MCF 10A (cell line): ENCODE measurements at places on chromosomes 16 and 17.

DNA sequence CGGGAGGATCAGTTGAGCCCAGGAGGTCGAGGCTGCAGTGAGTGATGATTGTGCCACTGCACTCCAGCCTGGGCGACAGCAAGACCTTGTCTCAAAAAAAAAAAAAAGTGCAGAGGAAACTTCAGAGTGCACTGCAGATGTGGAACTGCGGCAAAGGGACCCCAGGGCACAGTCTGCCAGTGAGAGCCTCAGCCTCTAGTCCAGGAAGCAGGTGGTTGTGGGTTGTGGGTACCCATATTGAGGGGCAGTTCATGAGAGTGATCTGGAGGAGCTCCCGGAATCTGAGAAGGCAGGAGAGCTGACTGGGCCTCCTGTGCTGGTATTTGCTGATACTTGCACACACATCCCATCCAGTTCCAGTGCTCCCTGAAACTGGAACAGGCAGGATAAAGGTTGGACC is 13.1 kb downstream of the FOXN1 start:
- DNase-seq = no peak

- DNase-seq = peak; percentile 50
These were observed 140.1 kb downstream of the CLEC16A start for GRCh38 chr16:11084484-11084875.

DNA sequence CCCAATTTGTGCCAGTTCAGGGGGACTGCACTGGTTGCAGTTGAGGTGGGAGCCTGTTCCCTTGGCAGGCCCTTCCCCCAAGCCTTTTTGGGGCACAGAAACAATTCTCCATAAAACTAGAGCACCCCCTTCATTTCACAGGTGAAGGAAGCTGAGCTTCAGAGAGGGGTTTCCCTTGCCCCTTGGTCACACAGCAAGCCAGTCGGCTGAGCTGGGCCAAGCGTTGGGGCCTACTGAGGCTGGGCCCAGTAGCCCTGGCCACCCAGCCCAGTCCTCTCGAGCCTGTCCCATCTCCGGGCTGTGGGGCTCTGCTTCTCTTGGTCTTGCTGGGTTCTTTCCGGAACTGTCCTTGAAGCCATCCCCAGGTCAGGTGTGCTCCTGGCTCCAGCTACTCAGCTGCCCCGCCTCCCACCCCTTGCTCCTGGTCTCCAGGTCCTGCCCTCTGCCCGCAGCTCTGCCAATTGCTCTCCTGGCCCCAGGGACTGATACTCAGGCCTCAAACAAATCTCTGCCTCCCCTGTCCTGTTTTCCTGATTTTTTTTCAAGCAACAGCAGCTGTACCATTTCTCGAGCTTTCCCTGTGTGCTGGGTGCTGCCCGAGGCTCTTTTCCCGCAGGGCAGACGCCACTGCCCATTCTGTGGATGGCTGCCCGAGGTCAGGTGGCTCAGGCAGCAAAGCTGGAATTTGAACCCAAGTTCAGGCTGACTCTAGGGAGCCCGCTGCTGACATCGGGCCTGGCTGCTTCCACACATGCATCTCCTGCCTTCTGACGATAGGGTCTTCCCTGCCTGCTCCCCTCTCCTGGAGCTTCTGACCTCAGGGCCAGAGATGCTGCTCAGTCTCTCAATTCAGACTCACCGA is 87.4 kb upstream of the NKD1 start:
- no peak for DNase-seq

- no peak for DNase-seq
These were observed 14.0 kb downstream of the NAGPA start for GRCh38 chr16:5019775-5020174.

- DNase-seq = peak; percentile 26
These were observed 24.2 kb downstream of the SGSH start for GRCh38 chr17:80195671-80196529.

- DNase-seq = no peak
These were observed 185.6 kb upstream of the COX10 start for GRCh38 chr17:13883659-13884058.

DNA sequence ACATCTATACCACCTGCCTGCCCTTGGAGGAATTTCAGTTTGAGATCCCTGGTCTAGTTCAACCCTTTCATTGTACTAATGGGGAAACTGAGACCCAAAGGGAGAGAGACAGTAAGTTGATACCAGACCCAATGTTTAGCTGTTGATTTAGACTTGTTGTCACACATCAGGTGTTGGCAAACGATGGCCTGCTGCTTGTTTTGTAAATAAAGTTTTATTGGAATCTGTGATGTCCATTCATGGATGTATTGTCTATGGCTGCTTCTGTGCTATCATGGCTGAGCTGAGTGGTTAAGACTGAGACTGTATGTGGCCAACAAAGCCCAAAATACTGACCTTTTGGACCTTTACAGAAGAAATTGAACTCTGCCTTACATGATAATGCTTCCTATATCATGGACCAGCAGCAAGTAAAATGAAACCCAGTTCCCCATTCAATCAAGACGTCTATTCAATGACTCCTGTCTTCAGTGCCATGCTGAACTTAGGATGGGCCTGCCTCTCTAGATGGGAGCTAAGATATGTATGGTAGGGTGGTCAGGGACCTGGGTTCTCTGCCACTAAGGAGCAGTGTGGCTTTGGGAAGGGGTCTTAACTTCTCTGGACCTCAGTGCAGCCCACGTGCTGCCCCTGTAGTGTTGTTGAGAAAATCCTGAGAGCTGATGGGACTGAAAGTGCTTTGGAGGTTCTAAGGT is 111.0 kb downstream of the IRX5 start:
- no peak for DNase-seq

DNA sequence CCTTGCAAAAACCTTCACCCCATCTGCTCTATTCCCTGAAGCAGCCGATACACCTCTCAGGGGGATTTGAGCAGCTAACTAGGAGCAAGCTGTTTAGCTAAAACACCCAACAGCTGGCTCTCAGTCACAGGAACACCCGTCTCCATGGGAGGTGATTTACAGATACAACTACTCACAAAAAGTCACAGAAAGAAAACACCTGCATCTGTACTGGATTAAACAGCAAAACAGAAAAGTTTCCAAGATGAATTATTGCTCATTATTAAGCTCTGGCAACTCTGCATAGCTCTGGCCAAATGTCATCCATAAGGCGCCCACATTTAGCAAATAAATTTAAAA is 22.3 kb downstream of the GJC1 start:
- no peak for DNase-seq

- no peak for DNase-seq
These were observed 282.3 kb upstream of the TNRC6C start for GRCh38 chr17:77676237-77676661.

GRCh38 chr16:85103114-85104079 is 8.9 kb downstream of the CIBAR2 start:
- no peak for DNase-seq

GRCh38 chr17:1422885-1423284 is 22.9 kb upstream of the YWHAE start:
- peak; percentile 94 for DNase-seq

GRCh38 chr17:36185416-36185815 is 9.0 kb upstream of the TBC1D3B start:
- no peak for DNase-seq

GRCh38 chr16:65123396-65124211 is 1.7 kb upstream of the CDH11 start:
- DNase-seq = no peak

DNA sequence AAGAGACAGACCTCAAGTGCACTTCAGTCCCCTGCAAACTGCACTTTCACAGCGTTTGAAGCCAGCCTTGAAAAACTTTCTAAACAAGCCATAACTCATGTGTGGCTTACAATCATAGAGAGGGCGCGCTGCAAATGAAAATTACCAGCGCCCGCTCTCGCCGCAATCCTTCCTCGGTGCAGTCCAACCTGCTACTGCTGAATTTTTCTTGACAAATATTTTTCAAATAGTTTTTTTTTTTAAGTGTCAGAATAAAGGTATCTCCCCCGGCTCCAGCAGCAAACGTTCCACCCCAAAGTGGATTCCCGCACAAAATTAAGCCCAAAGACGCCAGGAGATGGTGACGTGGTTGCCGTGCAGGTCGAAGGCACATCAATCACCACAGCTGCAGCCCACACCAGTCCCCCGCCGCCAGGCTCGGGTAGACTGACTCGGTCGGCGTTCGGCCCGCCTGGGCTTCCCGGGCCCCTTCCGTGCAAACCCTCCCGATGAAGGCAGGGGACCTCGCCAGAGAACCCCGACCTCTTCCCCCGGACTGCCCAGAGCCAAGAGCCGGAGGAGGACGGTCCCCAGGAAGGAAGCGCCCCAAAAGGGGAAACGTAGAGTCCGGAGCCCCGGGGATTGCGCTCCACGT is 630 bp downstream of the GRB2 start:
- DNase-seq = peak; percentile 39

- DNase-seq = peak; percentile 47
These were observed 633 bp downstream of the CDR2 start for GRCh38 chr16:22373662-22374310.
